ENCODE measurements at places on chromosomes 6 and 20.

GRCh38 chr6:140001821-140002341 is 627.4 kb upstream of the CITED2 start:
- no peak overlapping the region for H3K27ac ChIP-seq
- DNase-seq: no peak
- no peak overlapping the region for H3K4me3 ChIP-seq
- no peaks in the 10 kb centered on the region for H3K36me3 ChIP-seq

GRCh38 chr6:7144872-7145584 is 37.3 kb downstream of the RREB1 start:
- no peaks in the 10 kb centered on the region for H3K27me3 ChIP-seq
- H3K4me1 ChIP-seq: peaks cover 22% of the 10 kb centered on the region
- no peaks in the 10 kb centered on the region for H3K36me3 ChIP-seq
- H3K4me3 ChIP-seq: no peak overlapping the region
- no peak overlapping the region for H3K27ac ChIP-seq

DNA sequence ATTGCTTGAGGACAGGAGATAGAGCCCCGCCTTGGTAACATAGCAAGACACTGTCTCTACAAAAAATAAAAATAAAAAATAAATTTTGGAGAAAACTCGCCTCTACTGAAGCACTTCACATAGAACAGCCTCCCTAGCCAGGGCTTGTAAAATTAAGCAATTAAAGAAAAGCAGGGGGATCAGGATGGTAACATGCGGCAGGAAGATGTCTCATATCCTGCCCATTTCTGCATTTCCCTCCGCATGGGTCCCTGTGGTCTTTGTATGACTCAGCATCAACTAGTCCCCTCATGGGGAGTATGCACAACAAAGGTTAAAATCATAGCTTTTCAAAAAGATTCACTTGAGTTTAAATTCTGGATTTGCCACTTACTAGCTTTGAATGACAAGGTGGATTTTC is 379.0 kb downstream of the EPHA7 start:
- peaks cover 1% of the 10 kb centered on the region for H3K4me1 ChIP-seq
- no peaks in the 10 kb centered on the region for H3K27me3 ChIP-seq
- peak; percentile 26 for DNase-seq
- no peak overlapping the region for H3K4me3 ChIP-seq
- no peak overlapping the region for H3K27ac ChIP-seq

- DNase-seq: no peak
- no peak overlapping the region for H3K27ac ChIP-seq
- no peaks in the 10 kb centered on the region for H3K4me1 ChIP-seq
- no peak overlapping the region for H3K4me3 ChIP-seq
These were observed 239.2 kb downstream of the SYNDIG1 start for GRCh38 chr20:24708411-24709295.

GRCh38 chr20:25042531-25043498 is 15.1 kb downstream of the ACSS1 start:
- H3K4me1 ChIP-seq: peaks cover 26% of the 10 kb centered on the region
- DNase-seq: no peak
- peaks cover 11% of the 10 kb centered on the region for H3K36me3 ChIP-seq
- peaks cover 20% of the 10 kb centered on the region for H3K27me3 ChIP-seq
- no peak overlapping the region for H3K4me3 ChIP-seq
- H3K27ac ChIP-seq: no peak overlapping the region

- H3K4me3 ChIP-seq: peak overlapping the region; percentile 30
- H3K36me3 ChIP-seq: no peaks in the 10 kb centered on the region
- no peak overlapping the region for H3K27ac ChIP-seq
- DNase-seq: no peak
These were observed 123.2 kb downstream of the TINAG start for GRCh38 chr6:54431466-54431865.

DNA sequence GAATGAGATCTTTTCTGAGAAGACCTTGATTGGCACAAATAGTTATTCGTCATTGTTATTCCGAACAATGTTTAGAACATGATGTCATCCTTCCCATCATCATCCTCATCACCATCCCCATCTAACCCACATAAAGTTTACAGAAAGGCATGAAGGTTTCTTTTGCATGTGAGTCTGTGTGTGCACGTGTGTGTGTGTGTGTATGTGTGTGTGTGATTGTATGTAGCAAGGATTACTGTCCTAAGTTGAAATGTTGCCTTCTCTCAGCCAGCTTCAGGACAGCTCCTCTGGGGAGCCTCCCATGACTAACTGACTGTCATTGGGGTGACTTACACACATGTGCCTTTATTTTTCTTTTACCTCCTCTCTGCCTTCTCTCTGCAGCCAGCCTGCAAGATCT is 113.5 kb downstream of the SLC22A3 start:
- peaks cover 7% of the 10 kb centered on the region for H3K4me1 ChIP-seq
- no peaks in the 10 kb centered on the region for H3K27me3 ChIP-seq
- no peaks in the 10 kb centered on the region for H3K36me3 ChIP-seq
- no peak overlapping the region for H3K4me3 ChIP-seq
- peak overlapping the region; percentile 85 for H3K27ac ChIP-seq

DNA sequence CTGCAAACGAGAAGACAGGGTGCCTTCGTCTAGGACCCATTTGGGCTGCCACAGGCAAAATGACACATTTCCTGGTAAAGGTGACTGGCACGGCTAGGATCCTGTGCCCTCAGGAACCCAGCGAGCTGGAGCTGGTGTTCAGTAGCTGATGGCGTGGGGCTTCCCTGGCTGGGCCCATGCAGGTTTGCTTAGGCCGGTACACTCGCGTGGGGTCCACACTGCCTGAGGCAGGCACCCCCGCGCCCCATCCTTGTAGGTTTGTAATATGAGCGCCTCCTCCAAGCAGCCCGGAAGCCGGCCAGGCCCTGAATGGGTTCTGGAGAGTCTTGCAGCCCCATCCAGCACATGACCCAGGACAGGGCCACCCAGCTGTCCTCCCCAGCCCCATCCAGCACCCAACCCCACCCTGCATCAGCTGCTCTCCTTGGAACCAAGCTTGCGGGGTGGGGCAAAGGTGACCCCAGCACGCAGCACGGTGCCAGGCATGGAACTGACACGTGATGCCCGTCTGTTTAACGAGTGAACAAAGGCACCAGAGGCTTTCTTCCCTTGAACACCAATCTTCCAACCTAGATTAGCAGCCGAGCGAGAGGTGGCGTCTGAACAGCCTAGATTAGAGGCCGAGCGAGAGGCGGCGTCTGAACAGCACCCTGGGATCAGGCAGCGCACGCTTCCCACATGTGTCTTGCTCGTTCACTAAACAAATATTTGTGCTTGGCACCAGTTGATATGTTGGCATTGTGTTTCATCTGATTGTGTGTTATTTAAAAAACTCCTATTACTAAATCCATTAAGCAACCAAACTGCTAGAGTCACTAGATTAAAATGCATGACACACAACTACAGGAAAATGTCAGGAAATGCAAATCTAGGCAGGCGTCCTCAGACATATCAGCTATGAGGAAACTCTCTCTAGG is 112.1 kb downstream of the DLL1 start:
- no peaks in the 10 kb centered on the region for H3K4me1 ChIP-seq
- no peaks in the 10 kb centered on the region for H3K27me3 ChIP-seq

DNA sequence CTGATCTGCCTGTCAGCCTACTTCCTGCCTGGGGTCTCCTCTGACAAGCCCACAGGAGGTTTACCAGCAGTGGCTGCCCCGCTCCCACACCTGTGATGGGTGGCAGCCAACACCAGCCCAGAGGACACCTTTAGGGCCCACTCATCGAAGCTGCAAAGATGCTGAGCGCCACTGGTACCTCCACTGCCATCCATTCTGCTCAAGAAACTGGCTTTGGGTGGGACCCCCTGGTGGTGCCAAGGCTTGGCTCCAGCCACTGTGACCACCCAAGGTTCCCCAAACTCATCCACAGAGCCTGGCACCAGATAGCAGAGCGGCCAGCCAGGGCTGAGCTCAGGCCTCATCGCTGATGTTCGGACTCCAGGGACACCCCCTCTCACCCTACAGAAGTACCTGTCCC is 42.5 kb downstream of the PREX1 start:
- H3K4me3 ChIP-seq: no peak overlapping the region
- no peak overlapping the region for H3K27ac ChIP-seq
- peaks cover 14% of the 10 kb centered on the region for H3K4me1 ChIP-seq
- peaks cover 42% of the 10 kb centered on the region for H3K27me3 ChIP-seq
- no peak for DNase-seq
- peaks cover 4% of the 10 kb centered on the region for H3K36me3 ChIP-seq
